C1 segment of cervical spinal cord (tissue), 14 donors: ENCODE measurements at places on chromosomes 6 and 20.

GRCh38 chr6:116528133-116528532 is 16.7 kb downstream of the CALHM5 start:
- DNase-seq, result no peak

GRCh38 chr6:122845916-122846612 is 57.0 kb downstream of the SMPDL3A start:
- DNase-seq, result no peak

GRCh38 chr20:16970776-16971175 is 222.6 kb downstream of the OTOR start:
- DNase-seq, result no peak

DNA sequence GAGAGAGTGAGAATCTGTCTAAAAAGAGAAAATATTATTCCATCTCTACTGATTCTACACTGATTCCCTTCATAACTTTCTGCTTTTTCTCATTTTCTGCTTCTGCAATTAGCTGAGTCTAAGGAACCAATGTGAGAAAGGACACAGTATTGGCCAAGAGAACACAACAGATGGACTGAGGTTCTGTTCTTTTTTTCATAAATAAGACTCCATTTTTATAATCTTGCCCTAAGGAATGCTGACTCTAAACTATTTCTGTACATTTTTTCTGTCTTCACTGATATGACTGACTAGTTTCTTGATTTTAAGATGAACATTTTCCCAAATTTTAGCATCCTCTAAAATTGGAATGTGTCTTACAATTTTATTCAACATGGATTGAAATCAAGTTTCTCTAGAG is 87.0 kb upstream of the IYD start:
- DNase-seq, result no peak

DNA sequence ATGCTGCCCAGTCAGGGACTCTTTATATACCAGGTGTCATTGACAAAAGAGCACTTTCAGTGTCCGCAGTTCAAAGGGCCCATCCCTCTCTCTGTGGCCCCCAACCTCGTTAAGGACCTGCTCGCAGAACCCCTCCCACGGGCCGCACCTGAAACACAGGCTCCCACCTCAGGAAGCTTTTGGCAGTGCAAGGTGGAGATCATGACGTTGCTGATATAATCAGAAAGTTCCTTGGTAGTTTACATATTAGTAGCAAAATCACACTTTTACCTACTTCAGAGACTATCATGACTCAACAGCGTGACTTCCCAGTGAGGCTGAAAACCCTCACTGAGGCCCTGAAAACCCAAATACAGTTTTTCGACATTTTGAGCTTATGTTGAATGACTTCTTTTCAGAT is 4.1 kb downstream of the TTLL2 start:
- no peak for DNase-seq

DNA sequence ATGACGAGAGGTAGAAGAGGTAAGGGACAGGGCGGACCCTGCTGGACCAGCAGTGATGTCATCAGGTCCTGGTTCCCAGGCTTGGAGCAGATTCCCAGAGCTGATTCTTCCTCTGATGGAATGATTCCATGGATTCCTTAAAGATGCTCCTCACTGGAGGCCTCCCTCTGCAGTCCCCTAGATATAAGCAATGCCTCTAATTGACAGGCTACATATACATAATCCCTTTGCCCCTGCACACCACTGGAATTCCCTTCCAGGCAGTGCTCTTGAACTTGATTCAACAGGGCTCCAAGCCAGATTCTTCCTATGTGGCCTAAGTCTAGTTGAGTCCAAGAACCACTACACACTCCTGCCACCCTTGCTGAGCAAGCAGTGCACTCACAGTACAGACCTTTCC is 52.3 kb upstream of the L3MBTL3 start:
- no peak for DNase-seq

DNA sequence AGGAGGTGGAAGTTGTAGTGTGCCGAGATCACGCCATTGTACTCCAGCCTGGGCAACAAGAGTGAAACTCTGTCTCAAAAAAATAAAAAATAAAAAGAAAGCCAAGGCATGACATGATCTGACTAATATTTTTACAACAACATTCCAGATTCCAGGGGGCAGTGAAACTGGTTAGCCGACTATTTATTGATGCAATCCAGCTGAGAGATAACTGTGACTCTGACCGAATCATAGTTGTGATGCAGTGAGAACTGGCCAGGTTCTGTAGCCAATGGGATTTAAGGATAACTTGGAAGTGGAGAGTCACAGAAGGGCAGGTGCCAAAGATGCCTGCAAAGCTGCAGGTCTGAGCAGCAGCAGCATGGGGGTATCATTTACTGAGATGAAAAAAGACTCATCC is 82.9 kb upstream of the TSHZ2 start:
- no peak for DNase-seq

DNA sequence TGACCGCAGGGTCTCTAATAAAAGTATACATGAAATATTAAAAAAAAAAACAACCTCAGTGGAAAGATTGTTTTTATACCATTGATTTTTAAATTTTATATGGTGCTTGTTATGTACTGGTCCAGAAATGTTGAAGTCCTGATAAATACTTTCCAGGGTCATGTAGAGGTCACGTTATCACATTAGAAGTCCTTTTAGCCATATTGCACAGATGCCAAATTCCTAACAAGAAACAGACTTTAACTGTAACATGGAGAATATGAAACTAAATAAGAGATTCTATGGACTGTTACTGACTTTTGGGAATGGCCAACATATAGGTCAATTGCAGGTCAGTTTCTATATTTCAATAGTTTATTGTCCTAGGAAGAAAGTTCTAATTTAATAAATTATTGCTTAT is 89.0 kb downstream of the ADGRB3 start:
- DNase-seq, result no peak

DNA sequence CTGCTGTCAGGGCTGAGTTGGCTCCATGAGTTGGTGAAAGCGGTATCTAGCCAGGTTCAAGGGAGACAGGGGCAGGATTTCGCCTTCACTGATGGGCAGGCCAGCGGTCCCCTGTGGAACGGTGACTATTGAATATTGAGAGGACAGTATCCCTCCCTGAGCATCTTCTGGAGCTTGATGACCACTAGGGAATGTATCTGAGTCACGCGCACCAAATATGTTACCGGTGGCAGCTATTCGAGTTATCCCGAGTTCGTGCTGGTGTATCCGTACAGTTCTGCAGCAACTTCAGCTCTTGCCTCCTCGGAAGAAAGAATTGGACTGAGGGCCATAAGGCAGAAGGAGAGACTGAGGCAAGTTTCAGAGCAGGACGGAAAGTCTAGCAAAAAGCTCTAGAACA is 24.8 kb downstream of the MTHFD1L start:
- DNase-seq, result no peak

GRCh38 chr20:45949542-45950329 is 15.3 kb downstream of the PCIF1 start:
- no peak for DNase-seq

DNA sequence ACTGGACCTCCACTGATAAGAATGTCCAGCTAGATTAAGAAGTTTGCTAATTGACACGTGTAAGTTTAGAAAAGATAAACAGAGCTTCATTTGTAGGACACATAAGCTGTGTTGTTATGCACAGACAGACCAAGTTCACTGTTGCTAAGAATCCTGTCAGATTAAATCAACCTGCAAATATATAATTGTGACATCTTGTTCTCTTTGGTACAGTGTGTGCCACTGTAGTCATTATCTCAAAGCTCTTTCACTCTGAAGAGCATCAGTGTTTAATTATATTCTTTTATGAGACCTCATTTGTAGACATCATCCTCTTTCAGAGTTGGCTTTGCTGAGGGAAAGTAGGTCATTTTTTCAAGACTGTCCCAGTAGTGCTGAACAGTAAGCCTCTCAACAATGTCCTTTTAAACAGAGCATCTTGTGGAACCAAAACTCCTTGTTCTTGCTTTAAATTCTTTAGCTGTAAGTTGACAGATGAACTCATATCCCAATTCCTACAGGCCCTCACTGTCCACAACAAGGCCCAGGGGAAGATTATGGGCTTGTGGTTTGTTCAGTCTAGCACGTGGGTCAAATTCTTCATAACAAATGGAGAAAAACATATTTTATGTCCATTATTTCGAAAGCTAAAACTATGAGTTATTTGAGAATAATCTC is 252.4 kb downstream of the HDGFL1 start:
- DNase-seq, result no peak

DNA sequence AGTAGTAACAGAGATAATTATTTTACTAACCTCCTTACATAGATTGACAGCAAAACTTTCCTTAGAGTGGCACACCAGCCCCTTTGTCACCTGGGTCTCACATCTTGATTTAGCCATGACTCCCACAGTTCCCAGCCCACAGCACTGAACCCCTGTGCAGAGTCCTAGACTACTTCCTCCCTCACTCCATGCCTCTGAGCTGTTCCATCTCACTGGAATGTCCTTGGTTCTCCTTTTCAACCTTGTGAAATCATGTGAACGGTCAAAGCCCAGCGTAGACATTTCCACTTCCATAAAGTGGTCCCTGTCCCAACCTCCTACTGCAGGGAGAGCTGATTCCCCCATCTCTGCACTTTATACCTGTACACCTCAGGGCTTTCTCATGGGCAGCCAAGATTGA is 19.7 kb downstream of the CGA start:
- no peak for DNase-seq

DNA sequence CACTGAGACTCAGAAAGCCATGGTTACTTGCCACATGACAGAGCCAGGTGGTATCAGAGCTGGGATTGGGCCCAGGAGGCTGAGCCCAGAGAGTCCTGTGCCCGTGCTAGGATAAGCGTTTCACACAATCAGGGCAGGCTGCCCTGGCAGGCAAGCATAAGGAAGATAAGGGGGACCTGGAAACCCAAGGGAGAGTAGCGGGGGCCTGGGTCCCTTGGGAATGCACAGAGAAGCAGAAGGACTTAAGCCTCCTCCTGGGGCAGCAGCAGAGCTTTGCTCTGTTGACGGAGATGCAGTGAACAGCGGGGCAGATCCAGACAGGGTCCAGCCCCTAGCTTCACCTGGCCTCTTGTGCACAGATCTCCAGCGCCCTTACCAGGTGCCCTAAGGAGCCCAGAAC is 8.7 kb downstream of the TRIB3 start:
- DNase-seq, result no peak

DNA sequence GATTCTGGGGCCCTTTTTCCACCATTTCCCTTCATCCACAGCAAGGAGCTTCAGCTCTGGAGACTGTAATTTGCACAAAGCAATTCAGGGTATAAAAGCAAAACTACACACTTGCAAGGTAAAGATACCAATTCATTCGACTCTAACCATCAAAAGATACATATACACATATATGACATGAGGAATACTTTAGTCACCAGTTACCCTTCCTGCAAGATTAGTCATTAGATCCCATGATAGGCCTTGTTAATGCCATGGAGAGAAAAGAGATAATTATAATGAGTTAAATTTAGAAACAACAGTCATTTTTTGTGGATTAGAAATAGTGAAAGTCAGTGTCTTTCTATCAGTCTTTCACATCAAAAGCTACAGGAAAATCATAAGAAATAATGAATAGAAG is 204.2 kb downstream of the KCNQ5 start:
- DNase-seq, result no peak

DNA sequence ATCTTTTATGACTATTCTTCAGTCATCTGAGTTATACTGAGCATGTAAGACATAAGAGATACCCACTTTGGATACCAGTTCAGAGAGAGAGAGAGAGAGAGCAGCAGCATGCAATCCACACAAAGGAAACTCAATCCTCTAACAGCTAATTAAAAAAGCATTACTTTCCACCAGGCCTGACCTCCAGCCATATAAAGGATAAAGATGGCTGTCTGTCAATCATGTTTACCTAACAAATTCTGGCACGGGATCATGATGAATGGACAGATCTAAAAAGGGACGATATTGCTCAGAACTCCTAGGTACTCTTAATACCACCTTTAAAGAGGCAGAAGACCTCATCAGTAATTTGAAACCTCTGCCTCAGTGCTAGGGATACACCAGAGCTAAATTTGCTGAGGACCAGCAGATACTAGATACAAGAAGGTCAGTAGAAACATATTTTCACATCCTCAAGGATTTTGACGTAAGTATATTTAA is 159.2 kb downstream of the RPS12 start:
- DNase-seq, result no peak

- DNase-seq, result no peak
These were observed 11.4 kb downstream of the FOXS1 start for GRCh38 chr20:31833931-31834521.

- DNase-seq, result no peak
These were observed 55.1 kb downstream of the ADNP start for GRCh38 chr20:50876063-50876685.

DNA sequence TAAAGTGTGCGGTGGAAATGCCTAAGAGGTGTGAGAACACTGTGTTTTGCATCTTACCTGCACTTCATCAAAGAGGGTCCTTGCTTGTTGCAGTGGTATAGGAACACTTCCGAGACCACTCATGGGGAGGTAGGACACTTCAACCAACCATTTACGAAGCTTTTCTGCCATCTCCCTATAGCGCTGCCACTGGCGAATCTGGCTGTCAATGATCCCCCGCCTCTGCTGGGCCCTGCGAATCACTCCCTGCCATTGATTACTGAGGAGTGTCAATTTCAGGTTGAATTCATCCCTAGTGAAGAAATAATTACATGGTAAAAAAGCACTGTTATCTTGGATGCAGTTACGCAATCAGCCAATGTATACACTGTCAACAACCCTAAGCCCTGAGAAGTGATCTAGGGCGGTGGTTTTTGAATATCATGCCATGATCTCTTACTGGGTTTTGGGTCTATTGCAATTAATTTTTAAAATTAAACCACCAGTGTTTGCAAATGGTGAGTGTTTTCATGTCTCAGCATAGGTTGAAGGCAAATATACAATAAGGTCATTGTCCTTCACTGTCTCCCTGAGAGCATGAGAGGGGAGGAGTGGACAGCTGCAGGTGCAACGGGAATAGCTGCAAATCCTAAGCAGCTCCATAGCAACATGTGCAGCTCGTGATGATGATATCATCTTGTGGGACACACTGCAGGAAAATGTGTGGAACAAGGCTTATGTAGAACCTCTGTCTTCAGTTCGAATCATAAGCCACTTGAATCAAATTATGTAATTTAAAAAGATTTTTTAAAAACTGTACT is 400.6 kb downstream of the ESR1 start:
- DNase-seq, result no peak

DNA sequence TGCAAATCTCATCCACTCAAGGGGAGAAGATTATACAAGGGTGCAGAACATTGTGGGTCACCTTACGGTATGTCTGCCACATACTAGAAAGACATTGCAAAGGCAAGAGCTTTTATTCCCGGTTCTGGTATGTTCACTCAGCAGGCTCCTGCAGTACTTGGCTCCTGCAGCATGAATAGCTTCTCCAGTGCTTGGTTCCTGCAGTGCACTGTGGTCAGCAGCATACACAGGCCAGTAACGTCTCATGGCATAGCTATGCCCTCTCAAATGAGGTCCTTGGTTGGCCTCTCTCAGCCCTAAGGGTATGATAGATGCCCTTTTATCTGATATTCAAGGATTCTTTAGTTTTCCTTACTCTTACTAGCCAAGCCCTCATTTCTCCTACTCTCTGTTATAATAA is 12.6 kb downstream of the TCP11 start:
- DNase-seq, result no peak

DNA sequence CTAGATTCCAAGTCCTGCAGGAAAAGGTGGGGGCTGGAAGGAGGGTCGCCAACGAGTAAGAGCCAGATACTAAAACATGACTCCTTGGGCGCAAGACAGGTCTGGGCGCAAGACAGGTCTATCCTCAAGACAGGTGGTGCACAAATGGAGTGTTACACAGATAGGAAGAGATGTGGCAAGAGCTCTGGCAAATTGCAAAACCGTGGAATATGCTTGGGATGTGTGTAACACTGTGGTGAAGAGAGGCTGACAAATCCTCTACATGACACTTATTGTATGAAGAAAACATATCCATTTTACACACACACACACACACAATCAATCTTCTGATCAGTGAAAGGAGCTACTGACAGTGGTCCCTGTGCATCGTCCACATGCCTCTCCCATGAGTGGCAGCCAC is 77.6 kb downstream of the TBC1D7 start:
- DNase-seq, result no peak

GRCh38 chr6:29081312-29081711 is 5.8 kb downstream of the OR2B3 start:
- DNase-seq, result no peak
